ENCODE measurements at places on chromosomes 16 and 17.
A peak's percentile ranks its signal among the peaks of the same experiment; 100 is the strongest.

DNA sequence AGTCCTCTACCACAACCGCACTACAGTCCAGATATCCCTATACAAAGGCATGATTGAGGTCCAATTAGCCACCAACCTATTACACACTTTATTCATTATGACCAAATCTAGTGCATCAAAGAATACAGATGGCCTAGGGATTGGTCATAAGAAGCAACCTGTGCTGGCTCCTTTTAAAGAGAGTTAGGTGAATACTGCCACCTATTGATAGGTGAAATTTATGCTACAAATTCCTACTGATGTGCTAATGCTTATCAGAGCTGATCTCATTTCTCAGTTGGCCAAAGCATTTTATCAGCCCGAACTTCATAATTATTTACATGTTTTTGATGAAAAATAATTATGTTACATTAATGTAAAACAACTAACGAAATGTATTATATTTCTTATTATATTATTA, 166.3 kb downstream of the ANKFN1 start:
- no peak for DNase-seq

- no peak for DNase-seq
Measured at GRCh38 chr16:11977376-11978041, 975 bp downstream of the SNX29 start.

DNA sequence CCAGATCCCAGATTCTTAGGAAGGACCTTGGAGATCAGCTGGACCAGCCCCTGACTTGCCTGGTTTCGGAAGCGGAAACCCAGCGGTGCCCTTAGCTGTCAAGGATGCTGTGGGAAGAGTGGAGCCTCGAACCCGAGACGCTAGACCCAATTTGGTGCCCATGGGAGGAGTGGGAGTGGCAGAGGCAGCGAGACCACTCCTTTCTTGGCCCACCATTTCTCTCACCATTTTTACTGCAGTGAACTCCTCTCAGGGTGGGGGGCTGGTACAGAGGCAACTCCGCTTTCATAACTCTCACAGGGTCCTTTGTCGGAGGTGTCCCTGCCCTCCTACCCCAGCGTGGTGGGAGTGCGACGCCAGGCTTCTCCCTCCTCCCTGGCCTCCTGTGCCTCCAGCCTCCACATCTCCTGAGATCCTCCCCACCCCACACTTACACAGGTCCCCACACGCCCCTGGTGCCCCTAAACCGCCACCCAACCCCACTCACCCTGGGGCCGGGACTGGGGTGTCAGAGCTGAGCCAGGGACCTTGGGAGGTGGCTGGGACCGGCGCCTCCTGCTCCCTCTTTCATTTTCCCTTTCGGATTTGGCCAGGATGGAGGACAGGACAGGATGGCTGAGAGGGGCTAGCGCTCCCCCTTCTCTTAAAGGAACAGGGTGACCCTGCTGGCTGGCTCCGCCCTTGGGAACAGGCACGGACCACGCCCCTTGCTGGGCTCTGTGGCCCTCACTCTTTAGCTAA, at the start of gene GJD3:
Gene GJD3, minus strand, starts transcription at position 617 of the 741 bp plus-strand sequence. CDS start 922 bp downstream, outside the sequence.
- DNase-seq = no peak

GRCh38 chr17:79007504-79008381, 1.8 kb downstream of the CANT1 start:
- DNase-seq = no peak

DNA sequence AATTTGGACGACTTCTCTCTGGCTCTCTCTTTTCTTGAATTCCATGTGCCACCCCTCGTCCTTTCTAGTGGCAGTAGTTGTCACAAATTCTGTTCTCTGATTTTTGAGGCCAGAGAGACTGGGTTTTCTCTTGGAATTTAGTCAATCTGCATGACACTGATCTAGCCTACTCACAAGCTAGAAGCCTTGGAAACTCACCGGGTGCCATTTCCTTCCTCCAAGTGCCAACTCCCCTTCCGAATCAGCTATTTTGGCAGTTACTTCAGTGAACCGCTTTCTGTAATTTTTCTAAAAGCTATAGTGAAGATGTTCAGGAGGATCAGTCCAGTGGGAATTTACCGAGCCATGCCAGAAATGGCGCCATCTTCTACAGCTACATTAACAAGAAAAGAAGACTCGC, 228.9 kb downstream of the PMP22 start:
- DNase-seq = no peak

- DNase-seq = no peak
Measured at GRCh38 chr17:48510761-48511604, 19.8 kb downstream of the HOXB1 start.

- peak; percentile 0 for DNase-seq
Measured at GRCh38 chr17:51461578-51462004, 201.2 kb downstream of the UTP18 start.

- no peak for DNase-seq
Measured at GRCh38 chr16:346587-346986, 5.9 kb downstream of the AXIN1 start.

DNA sequence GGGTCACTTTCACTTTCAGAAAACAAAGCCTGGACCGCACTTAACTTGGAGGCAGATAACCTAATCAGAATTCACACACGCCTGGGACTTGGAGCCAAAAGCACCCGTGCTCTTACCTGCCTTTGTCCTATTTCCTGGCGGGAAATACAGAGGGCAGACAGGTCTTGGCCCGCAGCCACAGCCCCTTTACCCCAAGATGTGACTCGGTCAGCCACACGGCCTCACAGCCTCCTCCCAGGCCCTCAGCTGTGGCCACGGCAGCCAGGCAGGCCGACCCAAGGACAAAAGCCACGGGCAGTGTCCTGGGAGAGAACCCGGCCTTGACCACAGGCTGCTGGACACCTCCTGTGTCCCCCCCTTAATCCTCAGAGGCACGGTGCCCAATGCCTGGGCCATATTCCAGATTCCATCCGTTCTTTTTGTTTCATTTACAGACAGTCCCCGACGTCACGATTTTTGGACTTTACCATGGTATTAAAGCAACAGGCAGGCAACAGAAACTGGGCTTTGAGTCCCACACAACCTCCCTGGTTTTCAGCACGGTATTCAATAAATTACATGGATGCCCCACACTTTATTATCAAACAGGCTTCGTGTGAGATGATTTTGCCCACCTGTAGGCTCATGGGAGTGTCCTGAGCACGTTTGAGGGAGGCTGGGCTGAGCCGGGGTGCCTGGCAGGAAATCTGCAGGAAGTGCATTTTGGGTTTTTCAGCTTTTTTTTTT, 30.1 kb upstream of the GAA start:
- no peak for DNase-seq

DNA sequence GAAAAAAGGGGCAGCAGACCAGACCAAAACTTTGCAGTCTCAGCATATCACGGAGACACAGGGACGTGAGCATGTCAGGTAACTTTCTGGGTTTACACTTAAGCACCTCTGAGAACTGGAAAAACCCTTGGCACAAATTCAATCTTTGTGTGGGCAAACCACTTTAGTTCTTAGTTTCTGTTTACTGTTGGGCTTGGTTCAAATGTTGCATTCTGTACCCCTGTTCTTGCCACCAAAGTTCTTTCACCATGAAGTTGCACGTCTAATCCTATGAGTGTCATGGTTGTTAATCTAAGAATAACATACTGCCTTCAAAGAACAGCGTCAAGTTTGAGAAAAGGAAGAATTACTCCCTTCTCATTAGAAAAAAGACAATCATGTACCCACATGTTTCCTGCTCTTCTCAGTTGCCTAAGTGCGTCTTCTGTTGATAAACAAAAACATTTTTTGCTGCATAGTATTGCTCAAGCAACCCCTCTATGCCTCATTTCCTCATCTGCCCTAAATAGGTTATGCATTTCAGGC, 11.6 kb downstream of the KRT33A start:
- peak; percentile 14 for DNase-seq

DNA sequence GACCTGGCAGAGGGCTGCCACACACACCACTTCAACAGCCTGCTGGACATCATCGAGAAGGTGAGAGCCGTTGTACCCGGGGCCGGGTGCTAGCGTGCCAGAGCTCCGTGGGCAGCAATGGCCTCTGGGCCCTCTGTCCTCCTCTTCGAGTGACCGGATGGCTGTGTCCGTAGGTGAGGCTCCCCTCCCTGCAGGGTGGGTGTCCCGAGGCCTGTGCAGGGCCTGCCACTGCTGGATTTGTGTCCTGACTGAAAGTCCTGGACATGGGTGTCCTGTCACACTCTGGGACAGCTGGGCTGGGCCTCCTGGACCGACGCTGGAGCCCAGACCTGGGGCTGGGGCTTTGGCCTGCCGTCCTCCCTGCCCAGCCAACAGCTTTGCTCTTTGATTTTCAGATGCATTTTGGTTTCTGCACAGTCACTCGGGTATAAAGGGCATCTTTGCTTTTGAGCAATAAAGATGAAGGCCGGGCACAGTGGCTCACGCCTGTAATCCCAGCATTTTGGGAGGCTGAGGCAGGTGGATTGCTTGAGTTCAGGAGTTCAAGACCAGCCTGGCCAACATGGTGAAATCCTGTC, 16.7 kb downstream of the TSC2 start:
- no peak for DNase-seq

DNA sequence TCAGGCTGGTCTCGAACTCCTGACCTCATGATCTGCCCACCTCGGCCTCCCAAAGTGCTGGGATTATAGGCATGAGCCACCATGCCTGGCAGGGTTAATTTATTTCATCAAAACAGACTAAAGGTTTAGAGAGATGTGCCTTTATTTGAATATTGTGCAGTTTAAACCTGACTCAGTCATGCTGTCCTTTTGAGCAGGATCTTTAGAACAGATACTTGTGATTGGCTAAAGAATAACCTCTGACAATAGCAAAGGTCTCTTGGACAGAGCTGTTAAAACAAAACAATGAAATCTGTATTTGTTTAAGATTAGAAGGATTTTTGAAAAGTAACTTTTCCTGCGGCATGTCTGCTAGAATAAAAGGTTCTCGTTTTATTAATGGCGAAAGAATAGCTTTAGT, 36.0 kb downstream of the ZNF207 start:
- DNase-seq = no peak

DNA sequence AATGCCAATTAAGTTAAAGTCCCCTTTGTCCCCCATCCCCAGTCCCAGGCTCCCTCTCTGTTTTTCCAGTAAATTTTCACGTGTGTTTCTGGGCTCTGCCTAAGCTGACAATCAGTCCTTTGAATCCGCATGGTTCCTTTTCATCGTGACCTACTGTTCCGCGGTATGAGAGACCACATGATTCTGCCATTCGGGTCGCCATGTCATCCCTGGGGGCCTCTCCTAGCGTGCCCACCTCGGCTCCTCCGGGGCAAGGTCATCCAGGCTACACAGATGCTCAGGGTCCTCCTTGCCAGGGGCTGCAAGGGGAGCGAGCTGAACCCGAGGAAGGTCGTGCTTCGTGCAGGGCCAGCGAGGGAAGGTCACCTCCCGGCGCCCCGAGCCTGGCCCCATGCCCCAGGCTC, 157.6 kb downstream of the RAB11FIP4 start:
- DNase-seq = no peak

GRCh38 chr16:74249254-74249653, 47.4 kb upstream of the PSMD7 start:
- no peak for DNase-seq

DNA sequence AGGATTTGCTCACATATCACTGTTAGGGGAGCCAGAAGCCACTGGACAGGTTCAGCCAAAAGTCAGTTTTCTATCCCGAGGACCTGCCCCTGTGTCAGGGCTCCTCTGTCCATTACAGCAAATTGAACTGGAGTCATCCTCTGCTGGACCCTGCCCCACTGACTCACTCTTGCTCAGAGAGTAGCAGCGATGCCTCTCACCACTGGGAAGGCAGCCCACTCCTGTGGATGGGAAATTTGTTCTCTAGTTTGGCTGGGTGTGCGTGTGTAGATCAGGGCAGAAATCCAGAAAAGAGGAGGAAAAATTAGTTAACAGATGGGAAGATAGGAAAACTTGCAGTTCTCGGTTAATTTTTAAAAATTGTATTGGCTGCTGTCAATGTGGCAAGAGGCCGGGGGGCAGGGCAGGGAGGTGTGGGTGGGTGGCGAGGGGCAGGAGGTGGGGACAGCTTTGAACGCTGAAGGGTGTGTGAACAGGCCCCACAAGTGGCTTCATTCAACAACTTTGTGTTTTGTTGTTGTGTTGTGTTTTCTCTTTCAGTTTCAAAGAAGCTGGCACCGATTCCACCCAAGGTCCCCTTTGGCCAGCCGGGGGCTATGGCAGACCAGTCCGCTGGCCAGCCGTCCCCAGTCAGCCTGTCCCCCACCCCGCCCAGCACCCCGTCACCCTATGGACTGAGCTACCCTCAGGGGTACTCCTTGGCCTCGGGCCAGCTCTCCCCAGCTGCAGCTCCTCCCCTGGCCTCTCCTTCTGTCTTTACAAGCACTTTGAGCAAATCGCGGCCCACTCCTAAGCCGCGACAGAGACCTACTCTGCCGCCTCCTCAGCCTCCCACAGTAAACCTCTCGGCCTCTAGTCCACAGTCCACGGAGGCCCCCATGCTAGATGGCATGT, 33.6 kb downstream of the ELAC2 start:
- DNase-seq = no peak

GRCh38 chr17:28394337-28395116, 11.5 kb downstream of the SLC46A1 start:
- no peak for DNase-seq

- DNase-seq = no peak
Measured at GRCh38 chr17:4040784-4041183, 76.5 kb upstream of the ATP2A3 start.

DNA sequence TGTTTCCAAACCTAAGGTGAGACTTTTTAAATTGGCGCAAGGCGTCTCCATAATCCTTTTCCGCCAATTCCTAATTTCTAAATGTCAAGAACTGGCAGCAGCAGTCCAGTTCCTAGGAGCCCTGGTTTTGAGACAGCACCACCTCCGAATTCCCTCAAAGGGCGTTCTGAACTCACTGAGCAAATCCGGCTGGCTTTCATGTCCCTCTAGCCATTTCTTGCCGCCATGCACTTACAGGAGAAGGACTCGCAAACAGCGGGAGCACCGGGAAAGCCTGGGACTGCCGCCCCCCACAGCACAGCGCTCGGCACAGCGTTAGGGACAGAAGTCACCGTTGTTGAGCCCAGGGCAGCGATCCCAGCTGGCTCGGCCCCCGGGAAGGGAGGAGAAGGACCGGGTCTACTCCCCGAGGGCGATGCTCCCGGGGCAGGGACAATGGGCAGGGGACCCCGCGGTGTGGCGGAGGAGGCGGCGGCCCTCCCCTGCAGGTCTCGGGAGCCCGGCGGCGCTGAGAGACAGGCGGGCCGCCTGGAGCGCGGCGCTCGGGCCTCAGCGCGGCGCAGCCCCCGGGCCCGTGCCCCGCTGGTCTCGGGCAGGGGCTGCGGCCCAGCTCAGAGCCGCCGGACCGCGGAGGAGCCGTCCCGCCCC, 545 bp downstream of the ARHGAP17 start:
- DNase-seq = no peak

GRCh38 chr17:50196036-50196435, 5.4 kb downstream of the COL1A1 start:
- DNase-seq = no peak

DNA sequence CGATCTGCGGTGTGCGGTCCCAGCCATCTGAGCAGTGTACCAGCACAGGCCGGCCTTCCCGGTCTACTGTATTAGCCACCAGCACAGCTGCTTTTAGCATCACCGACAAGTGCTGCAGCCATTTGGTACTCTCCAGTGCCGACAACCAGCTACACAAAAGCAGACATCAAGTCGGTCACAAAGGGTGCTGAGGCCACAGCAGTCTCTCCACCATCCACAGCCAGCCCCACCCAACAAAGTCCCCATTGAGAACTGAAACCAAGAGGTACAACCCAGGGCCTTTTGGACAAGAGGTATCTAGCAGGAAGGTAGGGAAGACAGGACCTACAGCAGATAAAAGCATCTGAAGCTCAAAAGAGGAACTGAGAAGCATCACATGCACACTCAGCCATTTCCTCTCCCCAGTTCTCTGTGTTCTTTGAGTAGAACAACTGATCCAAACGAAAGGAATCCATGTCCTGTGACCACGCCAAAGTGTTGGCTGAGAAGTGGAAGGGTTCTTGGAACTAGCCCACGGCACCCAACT, 9.5 kb downstream of the MTMR4 start:
- no peak for DNase-seq

Data from activated CD8-positive, alpha-beta memory T cell treated with anti-CD3 and anti-CD28 coated beads for 1 hour (primary cell).